ENCODE measurements at places on chromosomes 5 and 9. TPM values are rescaled to one million over a fixed set of nuclear protein-coding genes. Genes with fewer than 3 reads are reported as not detected.
A peak's percentile ranks its signal among the peaks of the same experiment; 100 is the strongest.

Gene SLCO6A1
- 0.94 TPM for total RNA-seq

Gene TPPP
- total RNA-seq: 16.2 TPM

Gene SHOC1
- 0.16 TPM for total RNA-seq

Gene ARL14EPL
- not detected for total RNA-seq

Gene DAB2
- total RNA-seq: 23.4 TPM

Gene KCNN2
- total RNA-seq: 34.6 TPM

Gene STK32A
- total RNA-seq: 5.3 TPM

Gene CRHBP
- total RNA-seq: 2.3 TPM

Gene SPATA31A5
- total RNA-seq: not detected

Gene GDNF
- total RNA-seq: not detected

Gene CCDC69
- total RNA-seq: 0.78 TPM

Gene SPARC
- 90.8 TPM for total RNA-seq

Gene IL4
- total RNA-seq: not detected

Gene SNX30
- total RNA-seq: 25.0 TPM

Gene PNPLA7
- 0.94 TPM for total RNA-seq

Gene SEPTIN8
- total RNA-seq: 29.5 TPM

Gene HTR1A
- 18.2 TPM for total RNA-seq

Gene LVRN
- 2.8 TPM for total RNA-seq

Gene PCDHGA4
- total RNA-seq: 8.4 TPM

GRCh38 chr9:6562201-6562600 is 83.3 kb downstream of the GLDC start:
- no peak for DNase-seq

DNA sequence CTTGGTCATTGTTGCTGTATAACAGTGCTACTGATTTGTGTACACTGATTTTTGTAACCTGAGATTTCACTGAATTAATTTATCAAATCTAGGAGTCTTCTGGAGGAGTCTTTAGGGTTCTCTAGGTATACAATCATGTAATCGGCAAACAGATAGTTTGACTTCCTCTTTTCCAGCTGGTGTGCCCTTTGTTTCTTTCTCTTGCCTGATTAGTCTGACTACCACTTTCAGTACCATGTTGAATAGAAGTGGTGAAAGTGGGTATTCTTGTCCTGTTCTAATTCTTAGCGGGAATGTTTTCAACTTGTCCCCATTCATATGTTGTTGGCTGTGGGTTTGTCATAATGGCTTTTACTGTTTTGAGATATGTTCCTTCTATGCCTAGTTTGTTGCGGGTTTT is 24.7 kb upstream of the RANBP6 start:
- no peak for DNase-seq

- no peak for DNase-seq
These were observed at the start of gene SH3PXD2B for GRCh38 chr5:172454358-172455086. Gene SH3PXD2B (minus strand): TSS chr5:172454525. CDS start chr5:172454352, 173 bp downstream.

GRCh38 chr5:10017786-10018185 is 231.9 kb downstream of the ATPSCKMT start:
- DNase-seq: no peak

DNA sequence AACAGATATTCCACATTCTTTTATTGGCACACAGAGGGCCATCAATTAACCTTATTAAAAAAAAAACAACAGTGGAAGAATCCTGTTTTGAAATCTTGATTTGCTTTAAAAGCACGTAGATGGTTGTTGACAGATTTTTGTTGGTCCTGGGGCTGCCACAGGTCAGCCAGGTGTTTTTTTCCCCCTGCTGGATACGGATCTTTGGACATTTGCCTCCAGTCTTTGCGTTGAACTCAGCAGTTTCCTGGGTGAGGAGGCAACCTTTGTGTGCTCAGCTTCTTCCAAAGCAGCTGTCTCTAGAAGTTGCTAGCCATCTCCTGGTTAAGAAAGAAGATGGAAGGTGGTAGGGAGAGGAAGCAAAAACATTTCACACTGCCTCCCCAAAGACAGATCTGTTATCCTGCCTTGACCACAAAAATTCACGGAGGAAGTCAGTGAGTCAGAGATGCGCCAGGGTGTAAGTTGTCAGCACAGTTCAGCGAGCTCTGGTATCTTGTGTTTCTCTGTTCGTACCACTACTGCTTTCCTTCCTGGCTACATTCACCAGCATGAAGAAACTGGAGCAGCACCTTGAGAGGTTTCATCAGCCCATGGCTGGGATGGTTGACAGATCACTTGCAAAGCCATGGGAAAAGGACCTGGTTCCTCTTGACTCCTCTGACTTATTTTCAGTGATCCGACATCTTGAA is 207.3 kb downstream of the ARHGAP26 start:
- DNase-seq: no peak

DNA sequence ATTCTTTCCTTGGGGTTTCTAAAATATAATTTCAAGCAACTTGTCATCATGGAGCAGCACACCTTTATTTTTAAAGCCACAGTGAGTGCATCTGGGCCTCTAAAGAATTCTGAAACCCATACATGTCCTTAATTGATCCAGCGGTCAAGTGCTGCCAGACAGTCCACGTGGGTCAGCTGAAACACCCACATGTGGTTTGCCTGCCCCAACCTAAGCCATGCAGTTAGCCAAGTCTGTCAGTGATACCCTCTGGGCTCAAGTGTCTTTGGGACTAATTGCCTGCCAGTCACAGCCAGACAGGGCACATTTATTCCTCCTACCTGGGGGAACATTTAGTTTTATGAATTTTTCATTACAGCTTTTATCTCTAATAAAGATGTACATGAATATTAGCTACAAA is 291.4 kb upstream of the SLC30A5 start:
- no peak for DNase-seq

DNA sequence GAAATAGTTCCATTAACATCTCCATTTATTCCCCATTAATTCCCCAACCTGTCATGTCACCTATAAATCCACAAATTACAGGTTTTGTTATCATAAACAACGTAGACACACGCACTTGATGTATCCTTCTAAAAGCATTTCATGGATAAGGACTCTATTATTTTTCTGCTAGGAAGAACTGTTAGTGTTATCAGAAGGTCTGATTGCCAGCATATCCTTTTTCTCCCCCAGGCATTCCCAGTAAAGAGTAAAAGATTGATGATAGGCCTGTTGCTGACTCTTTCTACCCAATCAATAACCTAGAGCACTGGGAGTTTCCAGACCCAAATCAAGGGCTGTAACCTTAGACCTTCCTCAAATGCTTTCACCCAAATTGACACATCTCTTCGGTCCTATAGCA is 60.8 kb downstream of the RFK start:
- no peak for DNase-seq

GRCh38 chr5:167232675-167233311 is 1058.7 kb upstream of the WWC1 start:
- DNase-seq: no peak

GRCh38 chr9:114482593-114482992 is 22.7 kb downstream of the WHRN start:
- DNase-seq: no peak

- no peak for DNase-seq
These were observed 19.8 kb downstream of the GABBR2 start for GRCh38 chr9:98688710-98689495.

- peak; percentile 26 for DNase-seq
These were observed at the start of gene STC2 for GRCh38 chr5:173327948-173328843. Gene STC2 (minus strand): TSS chr5:173328414. CDS start chr5:173328193, 221 bp downstream.

DNA sequence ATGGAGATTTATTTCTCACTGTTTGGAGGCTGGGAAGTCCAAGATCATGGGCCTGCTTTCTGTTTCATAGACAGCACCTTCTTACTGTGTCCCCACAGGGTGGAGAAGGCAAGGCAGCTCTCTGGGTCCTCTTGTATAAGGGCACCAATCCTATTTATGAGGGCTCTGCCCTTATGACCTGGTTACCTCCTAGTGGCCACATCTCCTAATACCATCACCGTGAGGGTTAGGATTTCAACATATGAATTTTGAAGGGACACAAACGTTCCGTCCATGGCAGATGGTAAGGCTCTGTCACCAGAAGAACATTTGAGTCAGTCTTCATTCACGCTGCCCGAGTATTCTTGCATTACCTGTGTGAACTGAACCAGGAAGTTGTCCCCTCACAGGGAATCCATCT is 48.4 kb downstream of the ANKRD33B start:
- DNase-seq: no peak

GRCh38 chr5:31993165-31993961 is 180.8 kb downstream of the GOLPH3 start:
- no peak for DNase-seq

DNA sequence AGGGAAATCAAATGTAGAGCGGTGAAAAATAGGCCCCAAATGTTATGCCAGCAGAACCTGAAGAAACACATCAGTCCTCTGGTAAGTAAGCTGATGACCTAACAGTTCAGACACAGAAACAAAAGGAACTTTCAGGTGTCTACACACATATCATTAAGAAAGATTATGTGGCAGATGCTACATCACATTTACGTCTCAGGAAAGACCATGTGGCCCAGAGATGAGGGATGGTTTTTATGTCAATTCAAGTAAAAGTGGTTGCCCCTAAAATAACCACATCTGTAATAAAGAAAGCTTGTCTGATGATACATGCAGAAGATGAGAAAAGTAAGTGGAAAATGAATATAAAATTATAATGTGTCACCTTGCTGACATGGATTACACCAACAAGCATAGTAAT is 31.4 kb downstream of the GNAQ start:
- DNase-seq: no peak

- no peak for DNase-seq
These were observed 201.2 kb downstream of the ADAMTS12 start for GRCh38 chr5:33690374-33691135.

DNA sequence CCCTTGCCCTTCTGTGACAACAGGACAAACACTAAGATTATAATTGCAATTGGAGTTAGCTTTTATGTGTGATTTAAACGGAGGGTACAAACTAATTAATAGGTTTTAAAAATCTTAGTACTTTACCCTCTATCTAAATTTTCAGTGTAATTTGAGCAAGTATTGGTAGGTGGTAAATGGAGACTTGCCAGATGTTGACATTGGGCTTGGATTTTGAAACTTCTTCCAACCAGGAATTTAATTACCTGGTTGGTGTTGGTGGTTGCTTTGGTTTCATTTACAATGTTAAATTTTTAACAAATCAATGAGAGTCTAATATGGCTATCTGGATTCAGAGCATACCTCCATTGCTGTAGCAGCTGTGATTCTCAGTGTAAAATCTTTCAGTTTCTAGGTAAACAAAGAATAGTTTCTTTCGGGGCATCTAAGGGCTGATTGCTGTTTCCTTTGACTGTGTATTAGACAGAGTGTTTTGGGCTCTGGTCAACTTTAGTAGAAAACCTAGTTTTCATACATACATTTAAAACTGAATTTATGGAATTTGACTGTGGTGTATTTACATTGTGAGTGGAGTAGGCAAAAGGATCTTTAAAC is 1.9 kb downstream of the DAPK1 start:
- DNase-seq: no peak

- DNase-seq: peak; percentile 39
These were observed 1.1 kb upstream of the SPRY4 start for GRCh38 chr5:142325725-142326479.

GRCh38 chr5:171623551-171624097 is 162.0 kb upstream of the SMIM23 start:
- no peak for DNase-seq

GRCh38 chr5:145661737-145662485 is 173.2 kb downstream of the PRELID2 start:
- no peak for DNase-seq

- no peak for DNase-seq
These were observed 130.6 kb downstream of the KCNIP1 start for GRCh38 chr5:170634256-170634990.

DNA sequence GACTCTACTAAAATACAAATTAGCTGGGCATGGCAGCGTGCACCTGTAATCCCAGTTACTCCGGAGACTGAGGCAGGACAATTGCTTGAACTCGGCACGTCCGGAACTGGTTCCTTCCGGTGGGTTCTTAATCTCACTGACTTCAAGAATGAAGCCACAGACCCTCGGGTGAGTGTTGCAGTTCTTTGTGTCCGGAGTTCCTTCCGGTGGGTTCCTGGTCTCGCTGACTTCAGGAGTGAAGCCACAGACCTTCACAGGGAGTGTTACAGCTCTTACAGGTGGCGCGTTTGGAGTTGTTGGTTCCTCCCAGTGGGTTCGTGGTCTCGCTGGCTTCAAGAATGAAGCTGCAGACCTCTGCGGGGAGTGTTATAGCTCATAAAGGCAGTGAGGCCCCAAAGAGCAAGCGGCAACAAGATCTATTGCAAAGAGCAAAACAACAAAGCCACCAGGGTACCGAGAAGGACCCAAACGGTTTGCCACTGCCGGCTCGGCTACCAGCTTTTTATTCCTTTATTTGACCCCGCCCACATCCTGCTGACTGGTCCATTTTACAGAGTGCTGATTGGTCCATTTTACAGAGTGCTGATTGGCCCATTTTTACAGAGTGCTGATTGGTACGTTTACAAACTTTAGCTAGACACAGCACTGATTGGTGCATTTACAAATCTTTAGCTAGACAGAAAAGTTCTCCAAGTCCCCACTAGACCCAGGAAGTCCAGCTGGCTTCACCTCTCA is 28.6 kb upstream of the SLC6A19 start:
- DNase-seq: no peak

GRCh38 chr5:22926574-22926973 is 73.4 kb upstream of the CDH12 start:
- DNase-seq: no peak

DNA sequence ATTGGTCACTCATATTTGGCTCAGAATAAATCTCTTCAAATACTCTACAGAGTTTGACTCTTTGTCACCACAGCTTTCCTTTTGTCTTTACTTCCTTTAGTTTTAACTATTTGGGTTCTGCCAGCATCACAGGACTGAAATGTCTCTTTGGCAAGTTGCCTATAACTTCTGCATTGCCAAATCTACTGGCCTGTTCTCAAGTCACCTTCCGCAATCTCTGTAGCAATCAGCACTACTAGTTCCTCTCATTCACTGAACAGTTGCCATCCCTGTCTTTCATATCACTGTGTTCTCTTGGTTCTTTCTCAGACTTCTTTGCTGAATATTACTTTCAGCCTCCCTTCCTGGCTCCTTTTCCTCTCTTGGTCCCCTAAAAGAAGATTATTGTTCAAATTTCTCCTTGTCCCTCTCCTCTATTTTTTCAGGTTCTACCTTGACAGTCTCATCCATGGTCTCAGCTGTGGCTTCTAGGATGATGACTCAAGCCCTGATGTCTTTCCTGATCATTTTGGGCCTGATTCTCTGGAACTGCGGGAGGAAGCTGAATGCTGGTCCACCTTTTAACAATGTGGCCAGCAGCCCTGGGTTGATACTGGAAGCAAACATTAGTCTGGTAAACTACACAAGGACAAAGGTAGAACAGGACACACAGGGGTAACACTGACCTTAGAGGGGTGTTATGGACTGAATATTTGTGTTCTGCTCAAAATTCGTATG is 44.0 kb upstream of the LIFR start:
- no peak for DNase-seq

GRCh38 chr9:136538599-136539426 is 7.0 kb downstream of the NOTCH1 start:
- DNase-seq: no peak

- DNase-seq: no peak
These were observed 9.9 kb upstream of the CD180 start for GRCh38 chr5:67206461-67206860.

- DNase-seq: no peak
These were observed 331.9 kb downstream of the SPOCK1 start for GRCh38 chr5:137167187-137167586.

All from occipital lobe (tissue), 3 donors.